Activated naive CD4-positive, alpha-beta T cell treated with anti-CD3 and anti-CD28 coated beads, Interleukin-2, amount 50 U/mL, for 16 hours (primary cell): ENCODE measurements at places on chromosomes 2 and 18.

GRCh38 chr2:134900151-134900550, 18.5 kb upstream of the CCNT2 start:
- DNase-seq = no peak

GRCh38 chr2:17958466-17959092, 80.1 kb downstream of the KCNS3 start:
- DNase-seq = no peak

DNA sequence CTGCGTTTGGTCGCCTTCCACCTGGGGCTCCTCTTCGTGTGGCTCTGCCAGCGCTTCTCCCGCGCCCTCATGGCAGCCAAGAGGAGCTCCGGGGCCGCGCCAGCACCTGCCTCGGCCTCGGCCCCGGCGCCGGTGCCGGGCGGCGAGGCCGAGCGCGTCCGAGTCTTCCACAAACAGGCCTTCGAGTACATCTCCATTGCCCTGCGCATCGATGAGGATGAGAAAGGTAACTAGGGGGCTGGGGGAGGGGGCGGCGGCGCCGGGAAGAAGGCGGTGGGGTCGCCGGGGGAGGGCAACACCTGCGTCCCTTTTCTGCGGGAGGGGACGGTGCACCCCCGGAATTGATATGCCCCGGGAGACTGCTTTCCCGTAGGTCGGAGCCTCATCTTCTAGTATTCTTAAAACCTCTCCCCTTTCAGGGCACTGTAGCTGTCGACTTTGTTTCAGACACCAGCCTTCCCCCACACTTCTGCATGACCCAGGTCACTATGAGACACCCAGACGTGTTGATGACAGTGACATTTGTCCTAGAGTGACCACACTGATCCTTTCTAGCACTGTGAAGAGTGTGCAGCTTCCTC, 755 bp downstream of the SPAST start:
- DNase-seq = no peak

DNA sequence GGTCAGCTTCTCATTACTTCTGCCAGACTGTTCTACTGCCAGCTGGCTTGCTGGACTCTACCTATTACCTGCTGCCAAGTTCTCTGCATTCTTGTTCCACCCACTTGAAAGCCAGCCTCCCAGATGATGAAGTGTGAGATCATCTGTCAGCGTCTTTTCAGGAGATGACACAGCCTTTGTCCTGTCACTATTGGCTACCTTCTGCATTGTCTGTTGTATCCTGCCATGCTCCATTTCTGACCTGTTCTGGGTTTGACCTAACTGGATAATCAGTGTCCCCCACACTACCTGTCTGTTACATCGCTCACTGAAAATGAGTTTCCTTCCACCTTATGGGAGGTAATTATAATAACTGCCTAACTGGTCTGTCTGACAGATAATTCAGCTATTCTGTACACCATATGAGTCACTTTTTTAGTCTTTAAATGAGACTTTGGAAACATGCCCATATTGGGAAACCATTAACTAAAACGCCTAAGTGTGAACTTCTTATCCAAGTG, 520.6 kb downstream of the METTL4 start:
- no peak for DNase-seq

DNA sequence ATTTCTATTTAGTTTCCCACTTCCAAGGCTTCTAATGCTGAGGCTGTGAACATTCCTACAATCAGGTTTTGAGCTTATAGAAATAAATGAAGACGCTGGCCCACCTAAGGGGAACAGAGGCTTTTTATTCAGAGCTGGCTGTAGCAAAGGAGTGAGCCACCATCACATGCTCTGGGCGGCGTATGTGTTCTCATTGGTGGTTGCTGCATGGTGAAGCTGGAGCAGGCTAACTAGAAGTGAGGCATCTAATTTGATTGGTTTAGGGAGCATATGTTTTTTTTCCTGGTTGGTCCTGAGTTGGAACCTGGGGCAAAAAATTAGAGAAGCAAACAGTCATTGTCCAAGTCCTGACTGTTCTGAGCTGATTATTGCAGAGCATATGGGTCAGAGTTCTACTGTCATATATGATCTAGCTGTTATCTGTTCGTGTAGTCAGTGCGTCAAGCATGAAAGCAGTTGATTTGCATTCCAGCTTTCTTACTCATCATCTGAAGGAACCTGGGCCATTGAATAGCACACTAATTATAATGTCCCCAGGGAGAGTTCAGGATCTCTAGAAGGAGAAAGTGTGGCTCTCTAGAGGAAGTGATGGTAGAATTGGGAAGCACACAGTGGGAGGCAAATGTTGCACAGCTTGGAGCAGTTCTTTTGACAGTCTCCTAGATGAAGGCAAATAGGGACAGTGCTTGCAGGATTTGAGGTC, 279.6 kb downstream of the PARD3B start:
- DNase-seq = no peak

- DNase-seq = no peak
Measured at GRCh38 chr2:15780234-15780633, 160.1 kb upstream of the MYCN start.

GRCh38 chr2:233656443-233656842, 15.3 kb upstream of the UGT1A9 start:
- no peak for DNase-seq

DNA sequence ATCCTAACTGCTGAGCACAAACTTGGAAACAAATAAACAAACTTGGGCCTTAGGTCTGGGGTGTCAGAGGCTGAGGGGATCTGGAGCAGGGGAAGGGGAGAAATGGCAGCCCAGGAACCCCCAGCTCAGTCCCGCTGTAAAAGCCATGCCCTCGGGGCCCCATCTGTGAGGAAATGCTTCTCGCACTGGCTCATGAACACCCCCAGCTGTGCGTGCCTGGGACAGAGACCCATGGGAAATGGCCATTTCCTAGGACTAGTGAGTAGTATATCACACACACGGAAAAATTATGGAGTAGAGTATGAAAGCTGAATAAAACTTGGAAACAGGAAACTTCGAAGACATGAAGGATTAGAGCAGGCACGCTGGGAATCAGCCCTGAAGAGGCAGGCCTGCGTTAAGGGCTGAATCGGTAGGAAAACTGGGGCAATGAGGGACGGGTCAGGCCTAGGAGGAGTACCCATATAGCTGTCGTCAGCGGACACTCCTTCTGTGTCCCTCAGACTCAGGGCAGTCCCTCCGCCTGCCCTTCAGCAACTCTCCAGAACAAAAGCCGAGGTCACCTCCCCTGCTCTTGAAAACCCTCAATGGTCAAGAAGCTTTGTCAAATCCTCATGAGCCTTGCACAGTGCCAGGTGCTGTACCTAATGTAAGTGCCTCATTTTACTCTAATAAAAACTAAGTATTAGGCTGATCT, 120.8 kb upstream of the ODC1 start:
- no peak for DNase-seq

DNA sequence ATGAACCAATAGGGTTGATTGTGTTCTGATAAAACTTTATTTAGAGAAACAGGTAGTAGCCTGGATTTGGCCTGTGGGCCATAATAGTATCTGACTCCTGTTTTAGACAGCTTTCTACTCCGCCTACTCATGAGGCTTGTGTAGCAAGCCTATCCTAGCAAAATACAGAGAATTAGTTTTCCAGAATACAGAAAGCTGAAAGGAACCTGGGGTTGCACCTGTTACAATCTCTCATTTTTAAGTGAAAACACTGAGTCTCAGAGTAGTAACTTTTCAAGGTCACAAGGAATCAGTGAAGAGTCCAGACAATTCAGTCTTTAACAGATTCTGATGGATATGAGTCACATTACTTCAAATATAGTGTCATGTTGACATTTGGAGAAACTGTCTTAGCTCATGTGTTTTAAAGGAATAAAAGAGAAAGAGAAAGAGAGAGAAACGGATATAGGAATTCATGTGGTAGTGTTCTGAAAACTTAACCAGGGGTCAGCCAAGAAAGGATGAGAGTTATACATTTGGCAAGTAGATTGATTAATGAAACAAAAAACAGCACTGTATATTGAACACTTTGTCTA, 17.0 kb downstream of the ARHGAP28 start:
- DNase-seq = no peak

DNA sequence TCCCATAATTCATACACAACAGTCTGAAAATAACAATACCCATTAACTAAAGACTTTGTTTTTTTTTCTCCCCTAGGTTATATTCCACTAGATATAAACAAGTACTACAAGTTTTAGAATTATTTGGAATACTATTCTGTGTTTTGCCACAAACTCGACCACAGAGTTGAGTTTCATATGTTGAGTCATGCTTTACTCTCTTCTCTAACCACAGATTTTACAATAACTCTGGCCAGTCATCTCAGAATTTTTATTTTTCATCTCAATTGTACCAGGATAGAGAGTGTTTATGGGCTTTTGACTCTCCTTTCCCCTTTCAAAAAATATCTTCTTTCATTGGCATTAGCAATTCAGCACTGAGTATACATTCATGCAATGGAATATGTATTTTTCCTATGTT, 348.7 kb upstream of the GALNT5 start:
- DNase-seq = no peak

GRCh38 chr2:69734854-69735544, 6.9 kb upstream of the ANXA4 start:
- DNase-seq = no peak

DNA sequence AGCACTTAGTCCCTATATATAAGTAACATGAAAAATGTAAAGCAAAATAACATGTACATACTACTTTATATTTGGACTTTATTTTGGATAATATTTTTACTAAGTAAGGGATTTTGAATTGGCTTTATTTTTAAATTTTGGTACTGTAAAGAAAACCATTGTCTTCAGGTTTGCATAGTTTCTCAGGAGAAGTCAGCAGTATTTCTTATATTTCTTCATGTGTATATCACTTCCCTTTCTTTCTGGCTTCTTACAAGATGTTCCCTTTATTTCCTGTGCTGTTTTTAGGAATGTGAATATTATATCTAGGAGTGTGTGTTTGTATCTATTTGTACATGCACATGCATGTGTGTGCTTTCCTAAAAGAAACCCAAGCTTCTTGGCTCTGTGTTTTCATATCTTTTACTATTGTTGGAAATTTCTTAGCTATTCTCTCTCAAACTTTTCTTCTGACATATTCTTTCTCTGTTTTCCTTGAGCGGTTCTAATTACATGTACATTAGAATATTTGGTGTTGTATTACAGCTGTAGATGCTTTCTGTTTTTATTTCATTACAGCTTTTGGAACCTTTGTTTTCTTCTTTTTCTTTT, 1549.7 kb upstream of the ACVR2A start:
- no peak for DNase-seq

DNA sequence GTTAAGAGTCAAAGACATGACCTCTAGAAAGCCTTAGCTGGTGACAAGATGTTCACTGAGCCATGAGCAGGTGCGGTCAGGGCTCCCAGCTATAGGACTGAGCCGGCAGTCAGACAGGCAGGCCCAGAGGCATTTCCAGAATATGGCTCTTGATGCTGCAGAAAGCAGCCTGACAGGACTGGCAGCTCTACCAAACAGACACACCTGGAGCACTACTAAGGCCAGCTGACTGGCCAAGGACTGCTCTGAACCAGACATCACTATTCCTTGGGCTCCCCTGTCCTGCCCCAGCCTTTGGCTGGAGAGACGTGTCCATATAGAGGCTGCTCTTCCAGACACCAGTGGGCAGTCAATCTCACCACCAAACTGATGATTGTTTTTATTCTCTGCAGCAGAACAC, 98.8 kb downstream of the RIF1 start:
- no peak for DNase-seq

GRCh38 chr2:118044103-118044716, 30.3 kb upstream of the CCDC93 start:
- no peak for DNase-seq

DNA sequence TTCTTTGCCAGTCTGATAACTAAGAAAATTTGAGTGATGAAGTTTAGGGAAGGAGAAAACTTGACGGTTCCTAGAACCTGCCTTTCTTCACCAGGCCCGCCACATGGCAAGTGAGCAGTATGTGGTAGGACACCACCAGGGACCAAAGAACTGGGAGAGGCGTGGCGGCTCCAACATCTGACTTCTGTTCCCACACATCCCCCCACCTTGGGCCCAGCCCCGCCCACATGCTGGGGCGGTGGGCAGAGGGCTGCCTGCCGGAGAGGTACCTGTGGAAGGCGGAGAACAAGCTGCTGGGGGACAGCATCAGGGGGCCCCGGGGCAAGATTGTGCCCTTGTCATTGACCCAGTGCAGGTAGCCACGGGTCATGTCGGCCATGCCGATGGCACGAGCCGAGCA, 75.0 kb downstream of the EMILIN2 start:
- no peak for DNase-seq

DNA sequence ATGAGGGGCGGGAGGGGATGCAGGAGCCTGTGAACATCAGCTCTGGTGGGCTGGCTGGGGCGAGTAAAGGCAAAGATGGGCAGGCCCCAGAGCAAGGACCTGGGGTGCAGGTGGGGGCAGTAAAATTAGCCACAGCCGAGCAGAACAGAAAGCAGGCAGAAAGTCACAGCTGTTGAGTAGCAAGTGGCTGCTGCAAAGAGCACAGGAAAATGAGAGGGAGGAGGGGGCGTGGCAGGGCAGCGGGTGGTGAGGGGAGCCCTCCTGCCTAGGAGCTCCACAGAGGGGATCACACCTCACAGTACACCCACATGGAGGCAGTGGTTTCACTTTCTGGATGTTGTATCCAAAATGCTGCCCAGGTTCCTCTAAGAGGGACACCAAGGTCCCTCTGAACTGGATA, 79.6 kb downstream of the LBH start:
- DNase-seq = no peak

GRCh38 chr2:1653956-1654695, 90.2 kb downstream of the PXDN start:
- no peak for DNase-seq

DNA sequence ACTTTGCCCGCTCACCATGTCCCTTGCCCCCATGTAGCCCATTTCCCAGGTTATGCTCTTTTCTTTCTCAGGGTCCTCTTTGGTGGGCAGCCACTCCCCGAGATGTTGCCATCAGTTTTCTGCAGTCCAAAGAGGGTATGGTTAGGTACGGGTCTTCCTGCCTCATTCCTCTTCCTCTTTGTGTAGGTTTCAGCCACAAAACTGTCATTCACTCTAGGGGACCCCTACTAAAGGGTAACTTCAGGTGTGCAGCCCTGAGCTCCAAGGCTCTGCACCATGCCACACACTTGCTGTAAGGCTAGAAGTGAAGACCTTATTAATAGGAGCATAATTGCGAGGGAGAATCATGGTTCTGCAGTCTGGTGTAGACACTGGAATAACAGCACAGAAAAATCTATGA, 99.8 kb upstream of the ZNF397 start:
- no peak for DNase-seq

DNA sequence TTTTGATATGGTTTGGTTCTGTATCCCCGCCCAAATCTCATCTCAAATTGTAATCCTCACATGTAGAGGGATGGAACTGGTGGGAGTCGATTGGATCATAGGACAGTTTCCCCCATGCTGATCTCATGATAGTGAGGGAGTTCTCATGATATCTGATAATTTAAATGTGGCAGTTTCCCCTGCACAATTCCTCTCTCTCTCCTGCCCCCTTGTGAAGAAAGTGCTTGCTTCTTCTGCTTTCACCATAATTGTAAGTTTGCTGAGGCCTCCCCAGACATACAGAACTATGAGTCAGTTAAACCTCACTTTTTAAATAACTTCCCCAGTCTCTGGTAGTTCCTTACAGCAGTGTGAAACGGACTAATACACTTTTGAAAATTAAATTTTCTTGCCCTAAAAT, 12.3 kb upstream of the KCNJ3 start:
- no peak for DNase-seq
